ENCODE measurements at places on chromosomes 5 and 9.

DNA sequence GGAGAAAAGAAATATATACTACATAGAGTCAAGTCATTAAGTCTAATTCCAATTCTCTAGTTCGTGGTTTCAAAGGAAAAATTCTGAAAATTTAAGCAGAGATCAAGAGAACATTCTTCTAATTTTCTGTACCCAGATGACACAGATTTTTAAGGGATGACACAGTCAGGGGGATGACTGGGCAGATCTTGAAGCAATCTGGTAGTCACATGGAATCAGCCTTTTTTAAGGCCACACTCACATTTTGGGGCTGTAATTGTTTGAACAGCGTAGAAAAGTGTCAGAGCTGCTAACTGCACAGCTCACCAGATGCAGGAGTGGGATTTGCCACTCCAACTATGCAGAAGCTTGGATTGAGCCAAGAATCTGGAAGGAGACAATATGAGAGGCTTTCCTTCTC, 20.4 kb downstream of the PDE4D start:
- no peaks in the 10 kb centered on the region for H3K27me3 ChIP-seq
- H3K4me3 ChIP-seq, result no peak overlapping the region
- DNase-seq, result no peak

DNA sequence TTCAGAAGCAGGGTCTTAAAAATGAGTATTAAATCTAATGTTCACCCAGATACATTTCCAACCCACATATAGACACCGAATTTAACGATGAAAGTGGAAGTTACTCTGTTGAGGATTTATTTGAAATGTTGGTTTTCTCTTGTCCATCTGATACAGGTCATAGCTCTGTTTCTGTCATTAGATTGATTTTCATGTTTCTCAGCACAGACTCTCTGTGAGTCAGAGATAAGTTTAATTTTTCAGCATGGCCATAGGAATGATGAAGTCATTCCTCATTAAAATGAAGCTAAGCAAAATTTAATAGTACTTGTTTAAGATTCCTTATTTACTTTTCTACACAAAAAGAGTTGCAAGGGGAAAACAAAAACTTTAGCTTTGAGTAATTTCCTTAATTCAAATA, 38.8 kb downstream of the GHR start:
- no peaks in the 10 kb centered on the region for H3K27me3 ChIP-seq
- H3K36me3 ChIP-seq, result no peaks in the 10 kb centered on the region
- DNase-seq, result no peak
- no peak overlapping the region for H3K27ac ChIP-seq
- no peak overlapping the region for H3K4me3 ChIP-seq
- H3K4me1 ChIP-seq, result no peaks in the 10 kb centered on the region

- no peaks in the 10 kb centered on the region for H3K27me3 ChIP-seq
- peaks cover 8% of the 10 kb centered on the region for H3K4me1 ChIP-seq
- no peak overlapping the region for H3K4me3 ChIP-seq
Observed at GRCh38 chr5:57703721-57704120, 221.1 kb upstream of the ACTBL2 start.

DNA sequence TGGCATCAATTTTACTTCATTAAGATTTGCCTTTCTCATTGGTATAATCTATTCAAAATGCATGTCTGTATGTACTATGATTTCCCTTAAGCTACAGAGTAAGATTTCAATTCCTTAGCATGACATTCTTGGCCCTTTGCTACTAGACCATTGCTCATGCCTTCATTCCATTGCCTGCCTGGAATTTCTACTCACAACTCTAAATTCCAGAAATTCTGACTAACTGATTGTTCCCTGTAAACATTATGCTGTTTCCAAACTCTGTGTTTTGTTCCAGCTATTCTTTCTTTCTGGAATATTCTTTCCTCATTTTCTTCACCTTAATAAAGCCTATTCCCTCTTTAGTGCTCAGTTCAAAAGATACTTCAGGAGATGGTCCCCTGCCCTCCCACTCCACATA, 568.8 kb upstream of the SEMA6A start:
- no peak overlapping the region for H3K4me3 ChIP-seq
- no peak overlapping the region for H3K27ac ChIP-seq
- H3K27me3 ChIP-seq, result no peaks in the 10 kb centered on the region

DNA sequence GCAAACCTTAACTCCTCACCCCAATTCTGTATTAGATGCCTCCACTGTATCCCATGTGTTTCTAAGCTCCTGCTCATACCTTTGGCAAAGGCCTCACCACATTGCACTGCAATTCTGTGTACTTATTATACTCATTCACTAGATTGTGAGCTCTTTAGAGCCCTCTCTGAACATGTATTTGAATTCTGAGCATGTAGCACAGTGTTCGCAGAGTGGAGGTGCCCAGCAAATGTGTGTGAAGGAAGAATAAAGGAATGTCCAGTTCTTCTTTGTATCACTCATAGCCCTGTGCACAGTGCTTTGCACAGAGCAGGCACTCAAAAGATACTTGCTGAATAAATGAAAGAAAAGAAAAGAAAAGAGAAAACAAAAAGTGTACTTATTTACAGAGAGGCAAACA, 301.1 kb upstream of the EFNA5 start:
- H3K4me3 ChIP-seq, result no peak overlapping the region
- peak overlapping the region; percentile 51 for H3K27ac ChIP-seq
- H3K36me3 ChIP-seq, result no peaks in the 10 kb centered on the region
- no peak for DNase-seq

DNA sequence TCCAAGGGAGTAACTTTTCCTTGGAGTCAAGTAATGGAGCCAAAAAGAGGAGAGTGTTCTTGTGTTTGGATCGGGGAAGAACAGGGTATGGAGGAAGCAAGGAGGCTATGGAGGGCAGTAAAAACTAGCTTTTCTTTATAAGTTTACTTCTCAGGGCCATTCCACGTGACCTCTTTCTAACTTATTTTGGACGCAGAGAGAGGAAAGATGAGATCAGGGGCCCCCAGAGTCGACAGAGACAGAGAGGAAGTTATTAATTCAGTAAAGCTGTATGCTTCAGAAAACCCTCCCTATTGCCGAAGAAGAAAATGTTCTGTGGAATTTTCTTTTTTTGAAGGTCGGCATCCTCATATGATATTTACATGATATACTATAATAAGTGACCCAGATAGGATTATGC, 233.8 kb upstream of the MPDZ start:
- peaks cover 22% of the 10 kb centered on the region for H3K4me1 ChIP-seq
- no peak for DNase-seq
- no peak overlapping the region for H3K27ac ChIP-seq

DNA sequence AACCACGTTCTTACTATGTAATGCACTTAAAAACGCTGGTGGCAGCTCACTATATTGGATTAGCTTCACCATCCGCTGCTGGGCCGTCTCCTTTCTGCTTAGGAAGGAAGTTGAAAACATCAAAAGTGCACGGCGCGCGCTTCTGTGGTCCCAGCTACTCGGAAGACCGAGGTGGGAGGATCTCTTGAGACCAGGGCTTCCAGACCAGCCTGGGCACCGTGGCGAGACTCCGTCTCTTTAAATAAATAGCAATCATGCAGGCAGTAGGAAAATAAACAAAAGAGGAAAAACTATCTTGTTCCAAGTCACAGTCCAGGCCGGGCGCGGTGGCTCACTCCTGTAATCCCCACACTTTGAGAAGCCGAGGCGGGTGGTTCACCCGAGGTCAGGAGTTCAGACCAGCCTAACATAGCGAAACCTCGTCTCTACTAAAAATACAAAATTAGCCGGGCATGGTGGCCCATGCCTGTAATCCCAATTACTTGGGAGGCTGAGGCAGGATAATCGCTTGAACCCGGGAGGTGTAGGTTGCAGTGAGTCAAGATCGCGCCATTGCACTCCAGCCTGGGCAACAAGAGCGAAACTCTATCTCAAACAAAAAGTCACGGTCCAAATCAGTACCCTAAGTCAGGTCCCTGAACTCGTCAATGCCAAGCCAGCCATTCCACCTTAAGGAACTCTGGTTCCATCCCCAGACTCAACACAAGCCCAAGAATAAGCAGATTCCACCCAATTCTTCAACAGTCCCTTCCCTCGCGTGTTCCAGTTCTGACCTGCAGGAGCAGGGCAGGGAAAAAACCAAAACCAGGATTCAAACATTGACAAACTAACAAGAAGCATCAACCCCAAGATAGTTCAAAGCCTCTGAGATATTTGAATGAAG, 1.0 kb upstream of the GOLGA1 start:
- H3K36me3 ChIP-seq, result no peaks in the 10 kb centered on the region
- DNase-seq, result peak; percentile 24
- H3K27me3 ChIP-seq, result no peaks in the 10 kb centered on the region
- H3K27ac ChIP-seq, result peak overlapping the region; percentile 97
- peak overlapping the region; percentile 89 for H3K4me3 ChIP-seq

- H3K4me1 ChIP-seq, result peaks cover 34% of the 10 kb centered on the region
- H3K27ac ChIP-seq, result peak overlapping the region; percentile 10
- H3K27me3 ChIP-seq, result peaks cover 19% of the 10 kb centered on the region
- peak; percentile 14 for DNase-seq
- no peak overlapping the region for H3K4me3 ChIP-seq
Observed at GRCh38 chr9:18606846-18607245, 132.9 kb downstream of the ADAMTSL1 start.

GRCh38 chr9:129624168-129624759, 1.7 kb upstream of the NTMT1 start:
- H3K36me3 ChIP-seq, result peaks cover 8% of the 10 kb centered on the region
- H3K4me1 ChIP-seq, result peaks cover 41% of the 10 kb centered on the region
- H3K4me3 ChIP-seq, result peak overlapping the region; percentile 55

- no peak overlapping the region for H3K4me3 ChIP-seq
- H3K27ac ChIP-seq, result peak overlapping the region; percentile 80
- DNase-seq, result peak; percentile 74
- H3K27me3 ChIP-seq, result no peaks in the 10 kb centered on the region
- peaks cover 41% of the 10 kb centered on the region for H3K36me3 ChIP-seq
Observed at GRCh38 chr5:5270958-5271785, 131.0 kb downstream of the ADAMTS16 start.

- peaks cover 28% of the 10 kb centered on the region for H3K4me1 ChIP-seq
- H3K27me3 ChIP-seq, result no peaks in the 10 kb centered on the region
- no peak for DNase-seq
- no peaks in the 10 kb centered on the region for H3K36me3 ChIP-seq
- no peak overlapping the region for H3K4me3 ChIP-seq
Observed at GRCh38 chr5:142680605-142681259, 5.2 kb downstream of the FGF1 start.

GRCh38 chr5:120803282-120803681, 339.2 kb downstream of the PRR16 start:
- peaks cover 38% of the 10 kb centered on the region for H3K4me1 ChIP-seq
- no peak overlapping the region for H3K27ac ChIP-seq
- H3K36me3 ChIP-seq, result no peaks in the 10 kb centered on the region
- no peak for DNase-seq
- peaks cover 1% of the 10 kb centered on the region for H3K27me3 ChIP-seq
